Retinal pigment epithelial cell (primary cell): ENCODE measurements at places on chromosomes 16 and 17.

DNA sequence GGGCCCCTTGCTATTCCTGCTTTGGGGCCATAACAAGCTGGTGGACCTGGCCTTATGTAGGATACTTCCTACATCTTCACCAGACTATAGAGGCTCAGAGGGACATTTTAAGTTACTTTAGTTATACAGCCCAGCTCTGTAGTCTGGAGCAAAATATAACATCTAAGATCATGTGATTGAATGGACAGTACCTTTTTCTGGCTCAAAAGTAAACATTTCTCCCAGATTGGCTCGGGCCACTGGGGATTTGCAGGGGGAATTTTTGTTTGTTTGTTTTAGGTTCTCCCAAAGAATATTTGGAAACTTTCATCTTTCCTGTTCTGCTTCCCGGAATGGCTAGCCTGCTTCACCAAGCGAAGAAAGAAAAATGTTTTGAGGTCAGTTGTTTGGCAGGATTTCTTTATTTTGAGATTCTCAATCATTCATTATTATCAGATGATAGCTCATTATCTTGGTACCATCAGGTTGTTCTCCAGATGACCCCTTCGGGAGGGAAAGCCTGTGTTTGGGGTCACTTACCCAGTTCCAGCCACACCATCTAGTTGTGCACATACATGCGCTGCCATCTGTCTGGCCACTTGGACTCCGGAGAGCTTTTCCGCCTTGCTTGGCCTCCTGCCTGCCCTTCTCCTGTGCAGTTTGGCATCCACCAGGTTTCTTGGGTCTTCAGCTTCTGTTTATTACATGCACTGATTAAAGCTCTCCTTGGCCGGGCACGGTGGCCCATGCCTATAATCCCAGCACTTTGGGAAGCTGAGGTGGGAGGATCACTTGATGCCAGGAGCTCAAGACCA is 17.2 kb downstream of the IQCK start:
- no peak for DNase-seq

DNA sequence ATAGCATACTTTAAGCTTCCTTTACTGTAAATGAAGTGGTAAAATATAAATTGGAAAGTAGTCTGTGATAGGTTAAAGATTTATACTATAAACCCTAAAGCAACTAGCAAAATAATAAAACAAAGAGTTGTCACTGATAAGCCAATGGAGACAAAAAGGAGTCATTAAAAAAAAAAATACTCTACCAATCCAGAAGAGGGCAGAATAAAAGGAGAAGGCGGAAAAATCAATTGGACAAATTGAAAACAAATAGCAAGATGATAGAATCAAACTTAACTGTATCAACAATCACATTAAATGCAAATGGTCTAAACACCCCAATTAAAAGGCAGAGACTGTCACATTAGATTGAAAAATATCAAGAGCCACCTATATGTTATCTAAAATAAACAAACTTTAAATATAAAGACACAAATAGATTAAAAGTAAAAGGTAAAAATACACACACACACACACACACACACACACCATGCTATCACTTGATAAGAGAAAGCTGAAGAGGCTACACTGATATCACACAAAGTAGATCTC is 71.8 kb downstream of the CACNG1 start:
- DNase-seq: no peak

DNA sequence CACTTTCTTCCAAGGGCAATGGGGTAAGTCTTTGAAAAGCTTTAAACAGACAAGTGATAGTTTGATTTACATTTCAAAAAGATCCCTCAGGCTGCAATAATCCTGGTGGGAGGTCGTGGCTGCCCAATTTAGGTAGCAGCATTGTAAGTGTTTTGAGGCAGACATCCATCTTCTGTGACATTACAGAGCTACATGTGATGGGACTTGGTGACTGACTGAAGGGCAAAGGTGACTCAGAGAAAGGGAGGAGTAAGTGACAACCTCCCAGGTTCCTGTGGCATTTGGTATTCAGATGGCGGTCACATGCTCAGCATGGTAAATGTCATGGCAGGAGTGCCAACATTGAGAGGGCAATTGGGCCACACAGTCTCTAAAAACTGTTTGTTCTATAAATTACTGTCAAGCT is 26.5 kb downstream of the STAT3 start:
- DNase-seq: no peak

DNA sequence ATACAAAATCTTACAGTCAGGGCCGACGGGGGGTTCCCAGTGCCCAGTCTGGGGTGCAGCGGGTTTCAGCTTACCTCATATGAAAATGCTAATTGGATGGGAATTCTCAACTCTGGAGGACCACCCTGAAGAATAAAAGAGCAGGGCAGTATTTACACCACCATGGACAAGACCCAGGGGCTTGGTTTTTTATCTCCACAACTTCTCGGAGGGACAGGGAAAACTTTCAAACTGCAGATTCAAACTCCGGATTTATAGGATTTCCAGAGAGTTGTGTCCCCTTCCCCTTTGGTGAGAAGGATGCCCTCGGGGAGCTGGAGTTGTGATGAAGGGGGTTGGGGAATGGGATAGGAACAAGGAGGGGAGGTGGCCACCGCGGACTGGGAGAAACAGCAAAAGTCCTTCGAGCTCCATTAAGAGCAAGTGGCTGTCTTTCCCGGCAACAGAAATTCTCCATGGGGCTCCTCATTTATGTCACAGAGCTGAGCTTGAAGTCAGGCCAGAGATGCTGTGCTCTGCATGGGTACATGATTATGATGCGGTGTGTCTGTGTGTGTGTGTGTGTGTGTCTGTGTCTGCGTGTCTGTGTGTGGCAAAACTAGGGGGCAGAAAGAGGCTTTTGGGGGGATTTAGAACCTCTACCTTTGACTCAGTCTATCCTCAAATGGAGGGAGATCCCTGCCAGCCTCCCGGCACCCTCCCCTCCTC is 15.7 kb downstream of the FOXL1 start:
- no peak for DNase-seq

DNA sequence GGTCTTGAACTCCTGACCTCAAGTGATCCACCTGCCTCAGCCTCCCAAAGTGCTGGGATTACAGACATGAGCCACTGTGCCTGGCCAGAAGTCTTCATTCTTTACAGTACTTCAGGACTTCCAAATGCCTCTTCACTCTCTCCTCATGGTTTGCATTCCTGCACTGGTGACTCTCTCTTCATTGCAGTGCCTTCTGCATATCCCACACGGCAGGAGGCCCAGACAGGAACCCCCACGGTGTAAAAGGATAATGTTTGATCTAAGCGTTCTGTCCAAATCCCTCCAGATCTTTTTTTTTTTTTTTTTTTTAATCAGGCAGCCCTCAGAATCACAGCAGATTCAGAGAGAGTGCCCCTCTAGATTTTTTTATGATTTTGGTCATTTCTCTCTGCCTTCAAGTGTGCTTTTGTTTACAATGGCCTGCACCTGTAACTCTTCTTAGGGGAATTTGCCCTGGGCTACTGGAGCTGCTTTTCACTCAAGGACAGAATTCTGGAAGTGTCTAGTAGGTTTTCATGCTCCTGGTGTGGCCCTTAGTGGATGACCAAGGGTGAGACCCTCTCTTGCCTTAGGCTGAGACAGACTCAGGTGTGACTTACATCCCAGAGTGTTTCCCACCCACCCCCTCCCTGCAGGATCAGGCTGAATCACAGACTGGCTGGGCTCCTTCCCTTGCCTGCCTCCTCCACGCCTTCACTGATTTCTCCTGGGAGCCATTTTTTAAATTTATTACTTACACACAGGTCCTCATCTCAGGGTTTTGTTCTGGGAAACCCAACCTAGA is 19.8 kb upstream of the NF1 start:
- no peak for DNase-seq

GRCh38 chr17:75512926-75513640 is 2.3 kb downstream of the CASKIN2 start:
- DNase-seq: no peak

- DNase-seq: no peak
These were observed 116.5 kb downstream of the SOCS1 start for GRCh38 chr16:11139326-11140097.

GRCh38 chr16:69089091-69089910 is 16.2 kb upstream of the HAS3 start:
- DNase-seq: peak; percentile 39

GRCh38 chr17:62617894-62618472 is 9.5 kb upstream of the MRC2 start:
- no peak for DNase-seq

GRCh38 chr17:74394977-74395376 is 27.7 kb downstream of the GPR142 start:
- no peak for DNase-seq

GRCh38 chr17:76707985-76708807 is 2.6 kb downstream of the MXRA7 start:
- no peak for DNase-seq

GRCh38 chr17:7922845-7923628 is 6.6 kb downstream of the KCNAB3 start:
- DNase-seq: no peak

GRCh38 chr16:3262517-3262916 is 6.1 kb upstream of the MEFV start:
- no peak for DNase-seq

- no peak for DNase-seq
These were observed 825 bp downstream of the HASPIN start for GRCh38 chr17:3724378-3725077.

- no peak for DNase-seq
These were observed 174.2 kb downstream of the SEC14L1 start for GRCh38 chr17:77315010-77315409.

- no peak for DNase-seq
These were observed 2.3 kb downstream of the AXIN1 start for GRCh38 chr16:350203-350602.

DNA sequence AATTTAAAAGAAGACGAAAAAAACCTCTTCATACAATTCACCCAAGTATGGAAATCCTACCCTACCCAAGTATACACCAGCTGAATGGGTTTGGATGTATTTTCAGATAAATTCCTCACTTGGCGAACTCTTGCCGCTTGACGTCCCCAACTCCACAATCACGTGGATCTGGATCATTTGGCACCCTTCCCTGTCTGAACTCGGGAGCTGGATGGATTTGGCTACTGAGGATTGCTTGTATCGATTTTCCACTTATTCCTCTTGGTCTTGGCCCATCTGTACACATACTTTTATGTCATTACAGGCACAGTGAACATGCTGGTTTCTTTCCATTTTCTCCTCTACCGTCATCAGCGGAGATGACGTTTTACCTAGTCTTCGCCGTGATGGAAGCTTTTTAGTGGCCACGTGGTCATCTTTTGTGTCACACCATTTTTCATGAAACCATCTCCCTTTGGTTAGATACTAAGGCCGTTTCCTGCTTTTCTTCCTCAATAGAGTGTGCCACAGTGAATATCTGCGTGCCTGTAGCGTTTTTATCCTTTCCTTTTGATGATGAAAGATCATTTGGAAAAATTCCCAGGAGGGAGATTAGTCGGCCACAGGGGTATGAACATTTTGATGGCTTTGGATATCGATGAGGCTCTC is 47.1 kb downstream of the CMIP start:
- peak; percentile 56 for DNase-seq

DNA sequence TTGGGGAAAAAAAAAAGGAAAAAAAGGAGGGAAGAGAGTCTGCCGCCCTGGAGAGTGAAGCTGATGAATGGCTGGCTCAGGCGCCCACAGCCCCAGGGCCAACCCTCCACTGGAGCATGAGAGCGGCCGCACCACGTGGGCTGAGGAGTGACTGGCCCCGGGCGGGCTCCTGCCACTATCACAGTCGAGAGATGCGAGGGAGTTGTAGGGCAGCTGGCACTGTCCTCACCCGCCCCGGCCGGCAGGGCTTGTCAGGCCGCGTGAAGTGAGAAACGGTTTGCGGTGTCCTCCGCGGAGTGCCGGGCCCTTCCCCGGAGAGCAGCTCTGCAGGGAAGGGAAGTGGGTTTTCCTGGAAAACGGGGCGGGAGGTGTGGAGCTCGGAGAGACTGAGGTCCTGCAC is 45.9 kb downstream of the JPH3 start:
- no peak for DNase-seq

- no peak for DNase-seq
These were observed 82.4 kb upstream of the COX10 start for GRCh38 chr17:13986855-13987254.

DNA sequence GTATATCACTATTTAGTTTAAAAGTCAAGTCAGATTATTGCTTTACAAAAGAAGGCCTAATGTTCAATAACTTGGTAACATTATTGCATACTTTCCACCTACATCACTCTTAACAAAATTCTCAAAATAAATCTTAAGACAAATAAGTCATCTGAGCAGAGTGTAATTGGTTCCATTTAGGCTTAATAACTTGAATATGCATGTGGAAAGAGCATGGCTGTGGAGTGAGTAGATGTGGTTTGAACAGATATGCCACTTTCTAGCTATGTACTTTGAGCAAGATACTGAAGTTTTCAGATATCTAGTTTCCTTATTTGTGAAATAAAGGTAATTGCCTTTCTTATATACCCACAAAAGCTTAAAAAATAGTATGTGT is 6.7 kb upstream of the EVI2A start:
- DNase-seq: peak; percentile 36

DNA sequence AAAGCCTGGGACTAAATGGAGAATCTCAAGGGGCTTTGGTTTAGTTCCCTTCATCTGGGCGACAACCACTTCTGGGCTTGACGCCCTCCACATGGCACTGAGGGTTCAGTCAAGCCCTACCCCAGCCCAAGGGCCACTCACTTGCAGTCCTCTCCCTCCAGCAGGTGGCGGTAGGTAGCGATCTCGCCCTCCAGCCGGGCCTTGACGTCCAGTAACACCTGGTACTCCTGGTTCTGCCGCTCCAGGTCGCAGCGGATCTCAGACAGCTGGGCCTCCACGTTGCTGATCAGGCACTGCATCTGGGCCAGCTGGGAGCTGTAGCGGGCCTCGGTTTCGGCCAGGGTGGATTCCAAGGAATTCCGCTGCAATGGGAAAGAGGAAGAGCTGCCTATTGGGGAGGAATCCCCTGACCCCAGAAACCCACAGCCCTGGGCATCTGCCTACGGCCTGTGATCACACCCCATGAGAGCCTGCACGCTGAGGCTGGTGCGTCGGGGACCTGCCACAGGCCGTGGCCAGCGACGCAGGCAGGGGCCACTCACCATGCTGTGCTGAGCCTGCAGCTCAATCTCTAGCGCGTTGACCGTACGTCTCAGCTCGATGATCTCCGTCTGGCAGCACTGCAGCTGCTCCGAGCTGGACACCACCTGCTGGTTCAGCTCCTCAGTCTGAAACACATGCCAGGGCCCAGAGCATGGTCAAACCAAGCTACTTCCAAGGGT is 2.7 kb downstream of the KRT36 start:
- no peak for DNase-seq

GRCh38 chr17:49472527-49472926 is 22.6 kb upstream of the NGFR start:
- no peak for DNase-seq

DNA sequence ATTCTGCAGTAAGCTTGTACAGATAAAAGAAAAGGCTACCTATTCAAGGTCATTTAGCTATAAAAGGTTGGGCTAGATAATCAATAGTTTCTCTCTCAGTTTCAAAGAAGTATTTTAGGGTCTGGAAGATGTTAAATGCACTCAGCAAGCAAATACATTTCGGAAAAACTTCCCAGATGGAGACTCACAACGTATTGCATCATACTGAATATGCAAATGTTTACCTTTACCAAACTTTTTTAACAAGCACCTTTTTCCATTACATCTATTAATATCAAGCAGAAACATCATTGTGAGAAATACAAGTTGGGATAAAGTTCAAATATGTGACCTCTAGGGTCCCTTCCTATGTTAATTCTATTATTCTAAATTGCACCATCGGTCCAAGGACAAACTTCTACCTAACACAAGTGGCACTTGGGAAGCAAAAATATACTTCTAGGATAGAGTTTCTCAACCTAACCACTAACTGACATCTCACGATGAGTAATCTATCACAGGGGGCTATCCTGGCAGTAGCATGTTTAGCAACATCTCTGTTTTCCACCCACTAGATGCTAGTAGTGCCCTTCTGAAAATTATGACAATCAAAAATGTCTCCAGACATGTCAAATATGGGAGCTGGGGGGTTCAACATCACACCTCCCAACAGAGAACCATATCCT is 14.5 kb downstream of the KANSL1 start:
- DNase-seq: no peak
